ENCODE measurements at places on chromosomes 13 and 19.
A peak's percentile ranks its signal among the peaks of the same experiment; 100 is the strongest.

DNA sequence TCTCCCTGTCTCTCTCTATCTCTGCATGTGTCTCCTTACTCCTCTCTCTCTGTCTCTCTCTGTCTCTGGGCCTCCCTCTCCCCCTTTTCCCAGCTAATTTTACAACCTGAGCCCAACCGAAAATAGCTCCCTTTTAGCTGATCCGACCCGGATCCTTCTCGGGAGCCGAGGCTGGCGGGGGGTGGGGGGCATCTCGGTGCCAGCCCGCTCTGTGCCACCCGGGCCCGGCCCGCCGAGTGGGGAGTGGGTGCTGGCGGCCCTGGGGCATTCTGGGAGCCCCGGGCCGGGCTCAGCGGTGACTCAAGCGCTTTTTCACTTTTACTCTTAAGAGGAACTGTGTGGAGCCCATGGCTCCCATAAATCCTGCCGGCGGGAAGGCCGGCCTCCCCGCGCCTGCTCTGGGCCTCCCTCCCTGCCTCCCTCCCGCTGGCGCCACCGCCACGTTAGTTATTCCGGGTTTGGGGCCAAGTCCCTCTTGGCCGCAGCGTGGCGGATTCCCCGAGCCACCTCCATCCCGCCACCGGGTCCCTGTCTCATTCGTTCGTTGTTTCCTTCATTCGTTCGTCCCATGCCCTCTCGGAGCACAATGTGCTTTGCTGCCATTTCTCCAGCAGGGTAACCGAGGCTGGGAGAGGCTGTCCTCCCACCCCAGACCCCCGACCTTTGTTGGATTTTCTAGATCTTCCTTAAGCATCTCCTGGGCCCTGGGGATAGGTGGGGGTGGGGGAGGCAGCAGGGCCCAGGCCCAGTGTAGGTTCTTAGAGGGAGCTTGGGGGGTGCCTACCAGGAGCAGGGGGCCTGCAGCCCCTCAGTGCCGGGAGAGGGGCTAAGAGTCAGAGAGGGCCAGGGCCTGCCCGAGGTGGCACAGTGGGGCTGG is 3.2 kb downstream of the NFIC start:
- peak; percentile 67 for DNase-seq

DNA sequence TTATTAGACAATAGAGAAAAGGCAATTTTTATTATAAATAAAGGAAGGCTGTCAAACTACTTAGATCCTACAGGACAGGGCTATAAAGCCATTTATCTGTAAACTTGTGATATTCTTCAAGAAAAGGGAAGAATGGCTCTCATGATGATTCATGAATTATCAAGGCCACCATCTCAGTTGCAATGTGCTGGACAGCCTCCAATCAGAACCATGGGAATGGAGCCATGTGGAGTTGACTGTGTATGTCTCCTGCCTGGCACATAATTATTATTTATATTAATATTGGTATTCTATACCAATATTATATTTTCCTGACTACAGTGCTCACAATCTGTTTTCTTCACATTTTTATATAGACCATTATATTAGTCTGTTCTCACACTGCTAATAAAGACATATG is 560.5 kb upstream of the MIR17HG start:
- DNase-seq, result peak; percentile 1

GRCh38 chr19:18737337-18737953 is 53.7 kb downstream of the COMP start:
- DNase-seq, result no peak

GRCh38 chr13:89925107-89925506 is 1422.4 kb upstream of the MIR17HG start:
- DNase-seq, result peak; percentile 22

- no peak for DNase-seq
Measured at GRCh38 chr13:95209109-95209508, 92.1 kb downstream of the ABCC4 start.

DNA sequence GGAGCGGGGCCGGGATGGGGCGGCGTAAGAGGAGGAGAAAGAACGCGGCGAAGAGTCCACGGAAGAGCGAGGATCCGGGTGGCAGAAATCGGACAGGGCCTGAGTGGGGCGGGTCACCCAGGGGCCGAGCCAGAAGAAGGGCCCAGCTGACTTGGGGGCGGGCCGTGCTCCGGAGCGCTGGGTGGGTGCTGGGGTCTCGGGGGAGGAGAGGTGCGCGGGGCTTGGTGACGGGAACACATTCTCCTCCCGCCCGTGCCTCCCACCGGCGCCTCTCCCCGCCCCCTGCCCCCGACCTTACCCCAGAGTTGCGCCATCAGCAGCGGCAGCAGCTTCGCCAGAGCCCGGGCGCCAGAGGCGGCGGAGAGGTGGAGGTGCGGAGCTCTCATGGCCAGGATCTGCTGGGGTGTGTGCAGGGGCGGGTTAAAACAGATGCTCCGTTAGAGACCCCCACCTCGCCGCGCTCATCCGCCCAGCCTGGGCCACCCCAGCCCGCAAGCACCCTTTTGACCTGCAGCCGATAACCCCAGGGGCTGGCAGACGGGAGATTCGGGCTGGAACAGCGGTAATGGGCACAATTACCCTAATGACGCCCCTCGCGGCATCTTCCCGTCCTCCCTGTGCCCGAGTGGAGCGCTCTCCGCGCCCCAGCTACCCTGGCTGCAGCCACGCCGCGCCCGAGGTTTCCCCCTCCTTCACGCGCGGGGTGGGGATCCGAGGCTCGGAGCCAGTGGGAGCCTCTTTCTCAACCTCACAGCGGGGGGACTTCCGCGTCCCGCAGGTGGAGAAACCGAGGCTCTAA is 565 bp downstream of the KLK10 start:
- no peak for DNase-seq

Data from fibroblast of skin of back (primary cell).